Skeletal muscle cell (primary cell): ENCODE measurements at places on chromosomes 11 and 22.

- peak; percentile 39 for DNase-seq
These were observed 9.8 kb downstream of the THAP12 start for GRCh38 chr11:76371170-76371569.

DNA sequence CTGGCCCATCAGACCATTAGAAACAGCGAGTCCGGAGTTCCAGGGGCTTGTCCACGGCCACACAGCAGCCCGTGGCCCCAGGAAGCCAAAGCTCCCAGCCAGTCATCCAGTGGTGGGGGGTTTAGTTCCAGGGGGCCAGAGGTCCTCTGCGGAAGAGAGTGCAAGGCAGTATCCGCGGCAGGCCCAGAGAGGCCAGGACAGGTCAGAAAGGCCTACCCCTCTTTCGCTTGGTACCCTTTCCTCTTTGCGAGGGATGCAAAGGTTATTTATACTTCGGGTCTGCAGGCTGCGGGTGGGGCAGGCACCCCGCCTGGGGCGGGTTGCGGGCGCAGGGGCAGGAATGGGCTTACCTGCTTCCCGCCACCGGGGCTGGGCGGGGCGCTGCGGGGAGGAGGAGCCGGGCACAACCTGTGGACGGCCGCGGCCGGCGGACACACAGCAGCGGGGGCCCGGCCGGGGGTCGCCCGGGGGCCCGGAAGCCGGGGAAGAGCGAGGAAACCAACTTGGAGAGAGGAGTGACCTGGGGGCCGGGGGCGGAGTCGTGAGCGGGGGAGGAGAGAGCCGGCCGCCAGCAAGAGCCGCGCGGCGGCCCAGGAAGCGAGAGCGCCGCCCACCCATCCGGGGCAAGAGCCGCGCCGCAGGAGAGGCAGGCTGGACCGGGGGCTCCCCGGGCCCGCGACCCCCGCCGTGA lies at the start of gene SH3BP1:
SH3BP1 (plus strand) TSS at position 600 of the 691 bp plus-strand sequence. CDS start 119 bp downstream, outside the sequence.
- DNase-seq: no peak

GRCh38 chr11:122145715-122146274 lies 29.8 kb upstream of the BLID start:
- DNase-seq: no peak

- no peak for DNase-seq
These were observed 84.7 kb upstream of the AKIP1 start for GRCh38 chr11:8826139-8826786.

- DNase-seq: no peak
These were observed 1.4 kb downstream of the FDX1 start for GRCh38 chr11:110431051-110431672.

DNA sequence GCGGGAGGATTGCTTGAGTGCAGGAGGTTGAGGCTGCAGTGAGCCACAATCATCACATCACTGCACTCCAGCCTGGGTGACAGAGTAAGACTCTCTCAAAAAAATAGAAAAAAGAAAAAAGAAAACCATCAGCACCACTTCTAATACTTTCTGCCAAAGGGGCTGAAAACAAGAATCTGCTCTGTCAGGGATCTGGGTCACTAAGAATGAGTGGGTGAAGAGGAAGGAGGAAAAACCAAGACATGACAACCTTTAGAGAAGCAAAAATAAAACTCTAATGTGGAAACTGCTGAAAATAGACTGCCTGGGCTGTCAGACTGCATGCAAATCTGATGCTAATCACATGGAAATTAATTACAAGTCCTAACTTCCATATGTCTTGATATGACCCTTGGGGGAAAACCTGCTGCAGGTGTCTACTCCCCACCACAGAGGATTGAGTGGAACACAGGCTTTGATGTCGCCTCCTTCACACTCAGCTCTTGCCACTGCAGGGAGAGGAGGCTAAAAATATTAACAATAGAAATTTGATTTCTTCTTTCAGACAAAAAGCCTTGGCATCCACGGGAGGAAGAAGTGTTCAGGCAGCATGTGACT lies 62.5 kb upstream of the CRTAM start:
- no peak for DNase-seq

- DNase-seq: no peak
These were observed 24.8 kb downstream of the CNTF start for GRCh38 chr11:58647141-58647699.

DNA sequence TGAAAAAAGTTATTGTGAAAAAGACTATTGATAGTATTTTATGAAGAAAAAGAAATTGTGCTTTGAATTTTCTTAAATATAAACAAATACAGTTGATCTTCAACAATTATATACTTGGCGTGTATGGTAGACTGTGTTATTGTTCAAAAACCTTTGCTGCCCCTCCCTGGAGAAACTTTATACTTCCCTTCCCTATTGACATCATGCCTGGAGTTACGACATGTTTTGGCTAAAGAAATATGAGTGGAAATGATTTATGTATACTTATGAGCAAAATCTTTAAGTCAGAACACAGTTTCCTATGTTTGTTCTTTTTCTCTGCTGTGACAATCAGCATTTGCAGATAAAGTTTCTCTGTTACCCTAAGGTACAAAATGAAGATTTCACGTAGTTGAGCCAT lies 243.8 kb downstream of the TMEM135 start:
- peak; percentile 58 for DNase-seq

- DNase-seq: no peak
These were observed 16.8 kb downstream of the SELENOO start for GRCh38 chr22:50217543-50218152.

DNA sequence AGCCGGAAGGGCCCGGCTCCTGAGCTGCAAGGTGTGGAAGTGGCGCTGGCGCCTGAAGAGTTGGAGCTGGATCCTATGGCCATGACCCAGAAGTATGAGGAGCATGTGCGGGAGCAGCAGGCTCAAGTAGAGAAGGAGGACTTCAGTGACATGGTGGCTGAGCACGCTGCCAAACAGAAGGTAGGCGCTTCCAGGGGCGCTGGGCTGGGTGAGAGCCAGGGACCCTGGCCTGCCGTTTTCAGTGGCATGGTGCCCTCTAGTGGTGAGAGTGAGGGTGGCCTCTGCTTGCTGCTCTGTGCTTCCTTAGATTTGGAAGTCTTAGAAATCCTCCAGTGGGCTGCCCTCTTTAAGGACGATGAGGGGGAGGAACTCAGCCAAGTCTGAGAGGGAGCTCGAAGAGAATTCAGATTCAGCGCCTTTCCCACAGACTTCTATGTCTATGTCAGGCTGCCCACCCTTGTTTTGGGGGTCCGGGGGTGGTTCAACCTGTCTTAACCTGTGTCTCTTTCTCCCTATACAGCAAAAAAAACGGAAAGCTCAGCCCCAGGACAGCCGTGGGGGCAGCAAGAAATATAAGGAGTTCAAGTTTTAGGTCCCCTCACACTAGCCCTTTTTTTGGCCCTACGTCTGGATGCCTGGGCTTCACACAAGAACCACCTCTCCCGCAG lies 1.8 kb upstream of the PACS1 start:
- peak; percentile 20 for DNase-seq

- DNase-seq: no peak
These were observed 47.1 kb downstream of the SLC22A12 start for GRCh38 chr11:64638018-64638665.

GRCh38 chr11:122375687-122376399 lies 259.8 kb upstream of the BLID start:
- no peak for DNase-seq

DNA sequence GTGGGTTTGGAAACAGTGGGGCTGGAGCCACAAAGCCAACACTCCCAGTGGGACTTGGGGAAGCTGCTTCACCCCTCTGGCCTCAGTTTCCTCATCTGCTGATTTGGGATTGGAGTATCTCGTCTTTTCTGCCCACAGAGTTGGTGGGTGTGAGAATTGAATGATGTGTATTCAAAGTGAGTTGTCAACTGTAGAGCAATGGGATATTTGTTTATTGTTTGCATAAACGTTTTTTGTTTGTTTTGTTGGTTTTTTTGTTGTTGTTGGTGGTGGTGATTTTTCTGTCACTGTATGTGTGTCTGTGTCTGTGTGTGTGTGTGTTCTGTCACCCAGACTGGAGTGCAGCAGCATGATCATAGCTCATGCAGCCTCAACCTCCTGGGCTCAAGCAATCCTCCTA lies 542.0 kb downstream of the MIAT start:
- no peak for DNase-seq

GRCh38 chr11:65437436-65438227 lies 15.0 kb downstream of the NEAT1 start:
- no peak for DNase-seq

DNA sequence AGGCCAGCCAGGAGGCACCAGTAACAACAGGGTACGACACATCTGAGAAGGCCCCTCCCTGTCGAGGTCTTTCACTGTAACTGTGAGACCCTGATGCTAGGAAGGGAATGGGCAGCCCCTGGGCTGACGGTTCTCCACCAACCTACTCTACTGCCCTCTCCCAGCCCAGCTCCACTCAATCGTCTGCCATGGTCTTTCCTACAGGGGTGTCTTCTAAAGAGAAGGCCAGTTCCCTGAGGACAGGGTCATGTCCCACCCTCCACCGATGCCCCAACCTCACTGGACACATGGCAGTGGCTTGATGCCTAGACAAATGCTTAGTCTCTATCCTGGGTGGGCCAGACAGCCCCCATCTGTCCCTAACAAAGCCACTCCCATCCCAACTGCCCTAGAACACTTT lies 46.0 kb upstream of the SLC25A1 start:
- no peak for DNase-seq

DNA sequence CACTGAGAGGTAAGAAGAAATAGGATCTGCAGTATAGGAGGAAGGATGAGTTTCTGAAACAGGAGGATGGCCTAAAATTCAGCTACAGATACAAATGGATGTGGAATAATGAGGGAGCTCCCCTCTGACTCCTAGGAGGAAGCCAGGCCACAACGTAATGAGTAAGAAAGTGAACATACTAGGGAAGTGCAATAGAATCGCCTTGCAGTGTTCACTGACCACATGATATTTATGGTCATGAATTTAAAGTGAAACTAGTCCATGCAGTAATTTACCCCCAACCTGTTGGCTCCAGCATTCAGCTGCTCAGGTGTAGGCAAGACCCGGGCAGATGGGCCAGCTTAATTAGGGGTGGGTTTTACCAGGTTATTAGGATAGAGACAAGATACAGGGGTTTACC lies 101.7 kb downstream of the DEUP1 start:
- DNase-seq: no peak

DNA sequence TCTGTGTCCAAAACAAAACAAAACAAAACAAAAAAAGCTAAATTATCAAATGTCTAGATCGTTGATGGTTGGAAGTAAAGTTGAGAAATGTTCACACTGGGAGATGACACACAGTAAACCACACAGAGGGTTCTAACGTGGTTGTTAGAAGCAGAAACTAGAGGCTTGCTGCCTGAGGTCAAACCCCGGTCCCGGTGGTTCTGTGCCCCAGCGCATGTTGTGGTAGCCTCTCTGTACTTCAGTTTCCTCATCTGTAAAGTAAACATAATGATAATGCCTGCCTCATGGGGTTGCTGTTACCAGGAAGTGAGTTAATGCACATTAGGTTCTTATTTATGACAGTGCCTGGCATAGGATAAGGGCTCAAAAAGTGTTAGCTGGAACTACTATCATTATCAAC lies 33.4 kb downstream of the PPARA start:
- DNase-seq: no peak

GRCh38 chr22:29206372-29207242 lies 911 bp downstream of the EMID1 start:
- no peak for DNase-seq

DNA sequence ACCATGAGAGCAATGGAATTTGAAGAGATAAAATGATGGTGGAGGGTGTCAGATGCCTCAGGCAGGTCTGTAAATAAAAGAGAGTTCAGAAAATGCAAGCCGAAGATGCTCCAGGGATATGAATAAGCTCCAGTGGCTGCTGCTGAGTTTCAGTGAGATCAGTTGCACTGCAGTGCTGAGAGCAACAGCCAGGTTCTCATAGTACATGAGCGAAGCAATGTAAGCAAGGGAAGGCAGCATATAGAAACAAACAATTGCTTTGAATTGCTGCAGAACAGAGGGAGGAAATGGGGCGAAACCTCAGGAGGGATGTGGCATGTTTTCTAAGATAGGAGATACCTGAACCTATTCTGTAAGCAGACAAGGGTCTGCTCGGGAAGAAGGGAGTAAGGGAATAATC lies 369.5 kb downstream of the AASDHPPT start:
- DNase-seq: no peak
